ENCODE measurements at places on chromosomes 12 and 14.

DNA sequence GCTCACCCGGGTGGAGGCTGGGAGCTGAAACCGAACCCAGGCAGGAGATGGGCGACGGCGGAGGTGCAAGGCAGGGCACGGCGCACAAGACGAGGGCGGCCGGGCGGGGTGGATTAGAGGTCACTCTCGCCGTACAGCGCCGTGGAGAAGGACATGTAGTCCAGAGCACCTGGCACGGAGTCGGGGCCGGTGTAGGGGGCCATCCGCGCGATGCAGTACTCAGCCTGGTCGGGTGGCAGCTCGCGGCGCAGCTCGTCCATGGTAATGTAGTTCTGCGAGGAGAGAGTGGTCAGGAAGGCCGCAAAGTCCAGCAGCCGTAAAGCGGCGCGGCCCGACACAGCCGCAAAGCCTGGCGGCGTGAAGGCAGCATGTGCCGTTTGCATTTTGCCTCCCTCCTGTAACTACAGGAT lies 81.9 kb upstream of the ZFP36L1 start:
- no peak for DNase-seq

GRCh38 chr14:70890826-70891659 lies 16.2 kb upstream of the PCNX1 start:
- DNase-seq, result no peak

DNA sequence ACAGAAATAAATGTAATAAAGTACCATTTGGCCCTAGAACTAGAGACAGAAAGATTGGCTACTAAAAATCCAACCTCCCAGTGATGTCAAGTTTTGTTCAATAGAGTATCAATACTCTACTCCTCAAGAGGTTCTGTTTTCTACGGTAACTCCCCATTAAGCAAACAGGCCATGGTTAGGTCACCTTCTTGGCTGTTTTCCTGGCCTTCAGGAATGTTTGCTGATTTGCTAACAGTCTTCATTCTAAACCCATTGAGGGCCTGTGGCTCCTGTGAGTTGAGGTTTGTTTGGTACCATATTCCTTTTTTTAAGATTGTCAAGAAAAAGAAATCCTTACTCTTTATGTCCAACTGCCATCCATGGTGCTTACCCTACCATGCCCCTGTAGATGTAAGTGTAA lies 1022.0 kb upstream of the TMEM132C start:
- no peak for DNase-seq

DNA sequence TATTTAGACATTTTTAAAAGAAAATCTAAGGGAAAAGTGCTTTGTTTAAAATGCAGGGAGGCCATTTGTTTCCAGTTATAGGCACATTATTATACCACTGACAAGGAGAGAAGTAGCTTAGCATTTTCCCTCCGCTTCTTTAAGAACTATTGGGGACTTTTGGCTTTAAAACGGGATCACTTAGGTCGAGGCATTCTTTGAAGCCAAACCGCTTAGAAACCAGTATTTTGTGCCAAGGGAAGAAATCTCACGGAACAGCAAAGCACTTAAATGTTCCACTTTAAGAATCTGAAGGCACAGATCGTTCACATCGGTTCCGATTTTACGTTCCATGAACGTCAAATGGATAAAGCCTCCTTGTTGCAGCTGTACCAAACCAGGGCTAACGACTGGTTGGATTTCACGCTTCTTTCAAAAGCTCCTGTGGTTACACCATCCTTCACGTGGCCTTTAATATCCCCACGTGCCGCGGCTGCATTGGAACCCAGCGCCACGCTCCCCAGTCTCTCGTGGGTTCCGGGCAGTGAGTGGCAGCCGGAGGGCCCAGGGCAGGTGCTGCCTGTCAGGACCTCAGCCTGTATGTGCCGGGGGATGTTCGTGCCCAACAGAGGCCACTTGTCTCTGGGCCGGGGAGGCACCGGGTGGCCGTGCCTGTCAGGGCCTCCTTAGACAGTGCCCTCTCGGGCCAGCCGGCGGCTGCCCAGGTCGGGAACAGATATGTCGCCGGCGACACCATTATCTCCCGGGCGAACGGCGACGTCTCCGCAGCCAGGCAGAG lies 195.4 kb downstream of the KIF26A start:
- no peak for DNase-seq

GRCh38 chr12:26046906-26047305 lies 77.9 kb downstream of the BHLHE41 start:
- DNase-seq, result no peak

- DNase-seq, result no peak
These were observed 21.9 kb downstream of the EPS8 start for GRCh38 chr12:15767301-15767700.

GRCh38 chr14:64234877-64235651 lies 59.1 kb downstream of the ESR2 start:
- peak; percentile 79 for DNase-seq

GRCh38 chr12:119624966-119625365 lies 31.4 kb downstream of the TMEM233 start:
- no peak for DNase-seq

DNA sequence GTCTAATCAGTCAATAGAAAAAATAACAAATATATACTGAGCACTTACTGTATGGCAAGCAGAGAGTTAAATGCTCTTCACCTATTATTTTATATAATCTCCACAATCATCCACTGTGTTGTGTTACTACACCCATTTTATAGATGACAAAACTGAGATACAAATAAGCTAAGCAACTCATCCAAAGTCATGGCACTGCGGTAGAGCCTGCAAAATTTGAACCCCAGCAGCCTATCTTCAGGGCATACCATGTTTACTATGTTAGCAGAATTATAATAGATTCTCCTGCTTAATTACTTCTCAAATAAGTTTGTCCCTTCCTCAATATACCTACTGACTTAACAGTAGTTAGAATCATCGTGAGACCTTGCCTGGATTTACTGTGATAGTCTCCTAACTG lies 53.6 kb upstream of the PCED1B start:
- DNase-seq, result no peak

DNA sequence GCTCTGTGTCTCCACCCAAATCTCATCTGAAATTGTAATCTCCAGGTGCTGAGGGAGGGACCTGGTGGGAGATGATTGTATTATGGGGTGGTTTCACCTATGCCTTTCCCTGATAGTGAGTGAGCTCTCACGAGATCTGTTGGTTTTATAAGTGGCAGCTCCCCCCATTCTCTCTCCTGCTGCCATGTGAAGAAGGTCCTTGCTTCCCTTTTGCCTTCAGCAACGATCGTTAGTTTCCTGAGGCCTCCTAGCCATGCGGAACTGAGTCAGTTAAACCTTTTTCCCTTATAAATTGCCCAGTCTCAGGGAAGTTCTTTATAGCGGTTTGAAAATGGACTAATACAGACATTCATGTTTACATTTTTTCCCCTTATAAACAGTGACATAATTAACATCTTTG lies 36.1 kb downstream of the PELI2 start:
- DNase-seq, result no peak

DNA sequence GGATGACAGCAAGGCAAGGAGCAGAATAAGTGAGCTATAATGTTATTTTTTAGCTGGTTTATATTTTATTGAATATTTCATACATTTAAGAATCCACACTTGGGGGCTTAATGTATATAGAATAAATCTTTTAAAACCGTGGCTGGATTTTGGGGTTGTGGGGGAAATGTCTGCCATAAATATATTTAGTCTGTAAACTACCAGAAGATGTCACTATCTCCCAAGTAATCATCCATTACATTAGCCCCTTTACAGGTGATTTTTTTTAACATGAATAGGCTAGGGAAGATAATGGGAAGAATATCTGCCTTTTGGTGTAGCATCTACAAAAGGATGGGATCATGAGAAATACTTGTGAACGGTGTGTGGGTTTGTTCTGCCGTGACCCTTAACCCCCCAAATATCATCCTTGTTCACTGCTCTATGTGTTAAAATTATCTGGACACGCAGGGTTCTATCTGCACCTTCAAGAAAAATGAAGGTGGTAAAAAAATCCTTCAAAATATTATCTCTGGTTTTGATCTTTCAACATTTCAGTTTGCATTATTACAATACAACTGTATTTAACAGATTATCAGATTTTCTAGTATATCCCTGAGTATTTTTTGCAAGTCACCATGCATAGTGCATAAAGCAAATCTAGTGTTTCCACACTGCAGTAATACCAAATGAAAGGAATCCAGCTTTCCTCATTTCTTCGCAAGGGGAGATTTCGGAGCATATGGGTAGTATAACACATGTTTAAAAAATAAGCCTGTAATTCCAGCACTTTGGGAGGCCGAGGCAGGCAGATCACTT lies 8.0 kb upstream of the SLC17A8 start:
- DNase-seq, result peak; percentile 31

GRCh38 chr12:27513155-27513824 lies 10.7 kb upstream of the PPFIBP1 start:
- DNase-seq, result no peak

DNA sequence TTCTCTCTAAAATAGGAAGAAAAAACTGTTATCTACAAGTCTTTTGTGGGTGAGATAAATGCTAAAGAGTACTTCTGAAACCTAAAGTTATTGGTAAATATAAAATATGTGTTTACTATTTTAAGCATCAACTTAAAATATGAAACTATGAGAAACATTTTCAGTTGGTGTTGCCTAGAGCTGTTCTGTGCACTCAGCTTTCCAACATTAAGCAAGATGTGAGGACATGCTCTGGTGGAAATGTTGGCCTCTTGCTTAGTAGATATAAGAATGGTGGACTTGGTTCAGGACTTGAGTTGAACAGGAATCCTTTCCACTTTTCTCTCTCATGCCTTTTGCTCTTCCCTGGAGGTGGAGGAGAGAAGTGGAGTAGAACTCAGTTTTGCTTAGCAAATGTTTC lies 164.1 kb upstream of the PELI2 start:
- DNase-seq, result no peak

DNA sequence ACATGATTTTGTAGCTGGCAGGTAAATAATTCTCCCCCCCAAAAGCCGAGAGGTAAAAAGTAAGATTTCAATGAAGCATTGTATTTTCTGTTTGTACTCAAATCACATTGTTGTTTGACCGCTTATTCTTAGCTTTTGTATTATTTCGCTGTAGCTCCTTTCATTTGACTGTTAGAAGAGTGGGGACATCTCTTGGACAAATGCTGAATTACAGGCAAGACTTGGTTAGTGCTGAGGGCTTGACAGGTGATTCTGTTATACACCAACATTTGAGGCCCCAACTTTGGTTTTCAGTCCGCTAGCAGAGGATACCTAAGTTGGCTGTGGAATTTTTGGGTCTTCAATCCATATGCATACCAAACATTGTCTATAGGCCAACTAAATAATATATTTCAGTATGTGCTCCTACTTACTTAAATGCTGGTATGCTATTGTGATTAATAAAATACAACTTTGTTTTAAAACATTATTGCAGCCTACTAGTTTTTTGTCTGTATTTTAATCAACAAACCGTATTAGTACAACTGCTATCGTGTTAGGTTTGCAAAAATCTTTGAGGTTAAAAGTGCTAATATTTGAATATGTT lies 102.2 kb downstream of the ERC1 start:
- peak; percentile 57 for DNase-seq

GRCh38 chr14:100065942-100066574 lies 836 bp downstream of the EVL start:
- DNase-seq, result no peak

- no peak for DNase-seq
These were observed 53.3 kb downstream of the C12orf50 start for GRCh38 chr12:87975879-87976278.

- no peak for DNase-seq
These were observed 4.3 kb downstream of the NDUFA9 start for GRCh38 chr12:4653257-4653656.

- no peak for DNase-seq
These were observed 137.4 kb downstream of the TPH2 start for GRCh38 chr12:72075891-72076557.

DNA sequence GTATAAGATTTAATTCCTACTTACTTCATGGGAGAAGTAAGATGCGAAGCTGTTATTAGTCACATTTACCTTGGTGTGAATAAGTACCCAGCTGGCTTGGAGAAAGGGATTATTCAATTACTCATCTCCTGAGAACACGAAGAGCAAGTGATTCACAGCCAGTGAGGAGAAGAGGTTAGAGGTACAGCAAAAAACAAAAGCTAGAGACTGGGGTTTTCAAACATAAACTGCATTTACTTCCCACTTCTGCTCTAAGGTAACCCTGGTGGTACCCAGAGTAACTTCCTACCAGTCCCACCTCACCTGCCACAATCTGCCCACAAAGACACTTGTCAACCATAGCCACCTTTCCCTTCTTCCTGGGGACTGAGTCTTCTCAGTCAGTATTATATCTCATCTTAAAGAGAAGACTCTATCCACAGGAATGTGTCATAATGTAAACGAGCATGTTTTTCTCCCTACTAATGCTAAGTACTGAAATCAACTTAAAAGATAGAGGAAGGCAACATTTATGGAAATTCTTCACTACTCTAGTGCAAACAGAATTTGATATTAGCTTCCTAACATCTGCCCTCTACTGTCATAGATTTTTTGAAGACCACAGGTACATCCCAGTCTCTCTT lies 6.0 kb upstream of the IL22 start:
- peak; percentile 35 for DNase-seq

DNA sequence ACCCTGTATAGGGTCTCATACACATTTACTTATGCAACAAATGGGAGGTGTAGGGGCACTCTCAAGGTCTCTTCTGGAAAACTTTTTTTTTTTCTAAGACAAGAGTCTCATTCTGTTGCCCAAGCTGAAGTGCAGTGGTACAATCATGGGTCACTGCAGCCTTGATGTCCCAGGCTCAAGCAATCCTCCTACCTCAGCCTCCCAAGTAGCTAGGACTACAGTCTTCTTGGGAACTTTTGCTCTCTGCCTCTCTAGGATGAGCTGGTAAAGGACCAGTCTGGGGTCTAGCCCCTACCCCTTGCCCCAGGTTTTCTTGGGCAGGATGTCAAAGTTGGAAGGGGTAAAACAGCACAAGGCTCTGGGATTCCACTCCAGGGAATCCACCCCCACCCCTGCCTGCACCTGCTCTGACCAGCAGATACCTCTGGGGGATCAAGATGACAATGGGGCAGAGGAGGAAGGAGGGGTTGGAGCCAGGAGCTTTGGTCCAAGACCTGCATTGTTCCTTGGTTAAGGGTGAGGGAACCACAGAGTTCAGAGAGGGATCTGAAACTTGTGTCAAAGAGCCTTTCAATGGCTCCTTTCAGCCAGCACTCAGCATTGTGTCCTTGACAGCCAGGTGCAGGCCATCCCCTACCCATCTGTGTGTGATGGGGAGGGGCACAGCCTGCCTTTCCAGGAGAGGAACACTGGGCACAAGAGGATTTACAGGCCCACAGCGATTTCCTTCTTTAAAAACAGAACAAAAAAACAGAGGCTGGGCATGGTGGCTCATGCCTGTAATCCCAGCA lies 12.2 kb downstream of the CTDSP2 start:
- no peak for DNase-seq

- DNase-seq, result no peak
These were observed 27.2 kb downstream of the DDX51 start for GRCh38 chr12:132116709-132117557.

DNA sequence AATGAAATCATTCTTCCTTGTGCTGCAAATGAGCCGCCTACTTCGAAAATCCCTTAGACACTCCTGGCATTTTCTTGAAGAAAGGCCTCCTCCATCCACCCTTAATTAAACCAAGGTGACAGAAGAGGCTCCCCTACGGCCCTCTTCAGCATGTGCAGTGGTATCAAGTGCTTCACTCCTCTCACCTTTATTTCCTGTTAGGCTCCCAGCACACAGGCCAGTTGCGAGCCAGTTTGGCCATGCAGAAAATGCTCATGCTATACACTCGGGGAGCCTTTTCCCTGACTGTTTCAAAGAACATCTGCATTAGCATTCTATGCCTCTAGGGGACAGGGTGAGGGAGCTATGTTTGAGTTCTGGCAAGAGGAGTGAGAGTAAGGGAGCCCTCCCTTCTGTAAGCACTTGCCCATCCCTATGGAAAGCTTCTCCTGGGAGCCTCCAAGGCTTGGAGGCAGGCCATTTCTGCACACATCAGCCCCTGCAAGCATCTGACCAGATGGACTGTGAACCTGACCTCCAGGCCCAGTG lies 291.5 kb downstream of the RPS29 start:
- no peak for DNase-seq

Measured in Caki2 (cell line).